NCI-H446 (cell line): ENCODE measurements at places on chromosomes 13 and 19.

GRCh38 chr13:57935965-57936364 lies 304.4 kb downstream of the PCDH17 start:
- DNase-seq: no peak

DNA sequence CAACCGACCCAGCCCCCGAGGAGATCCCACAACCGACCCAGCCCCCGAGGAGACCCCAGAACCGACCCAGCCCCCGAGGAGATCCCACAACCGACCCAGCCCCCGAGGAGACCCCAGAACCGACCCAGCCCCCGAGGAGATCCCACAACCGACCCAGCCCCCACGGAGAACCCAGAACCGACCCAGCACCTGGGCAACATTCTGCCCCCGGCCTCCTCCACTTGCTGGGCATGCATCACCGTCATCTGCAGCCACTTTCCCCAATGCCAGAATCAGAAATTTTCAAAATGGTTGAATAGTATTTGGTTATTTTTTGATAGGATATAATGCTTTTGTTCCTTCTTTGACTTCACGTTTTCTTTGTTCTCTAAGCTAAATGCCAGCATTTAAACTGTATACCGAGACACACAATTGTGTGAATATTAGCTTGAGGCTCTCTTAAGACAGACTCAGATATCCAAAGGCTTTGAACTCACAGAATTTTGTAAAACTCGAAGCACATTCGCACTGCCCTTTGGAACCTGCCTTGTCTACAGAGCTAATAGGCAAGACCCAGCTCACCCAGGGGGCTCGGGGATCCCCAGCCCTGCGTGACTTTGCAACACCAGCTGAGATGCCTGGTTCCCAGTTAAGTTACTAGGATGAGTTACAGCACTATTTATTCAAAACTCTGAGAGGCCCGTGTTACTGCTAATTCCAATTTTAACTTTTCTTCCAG lies 15.5 kb upstream of the RASA3 start:
- DNase-seq: no peak

- no peak for DNase-seq
Observed at GRCh38 chr13:21232196-21232595, 55.7 kb downstream of the MRPL57 start.

GRCh38 chr13:65808061-65808460 lies 1422.1 kb downstream of the PCDH9 start:
- no peak for DNase-seq

DNA sequence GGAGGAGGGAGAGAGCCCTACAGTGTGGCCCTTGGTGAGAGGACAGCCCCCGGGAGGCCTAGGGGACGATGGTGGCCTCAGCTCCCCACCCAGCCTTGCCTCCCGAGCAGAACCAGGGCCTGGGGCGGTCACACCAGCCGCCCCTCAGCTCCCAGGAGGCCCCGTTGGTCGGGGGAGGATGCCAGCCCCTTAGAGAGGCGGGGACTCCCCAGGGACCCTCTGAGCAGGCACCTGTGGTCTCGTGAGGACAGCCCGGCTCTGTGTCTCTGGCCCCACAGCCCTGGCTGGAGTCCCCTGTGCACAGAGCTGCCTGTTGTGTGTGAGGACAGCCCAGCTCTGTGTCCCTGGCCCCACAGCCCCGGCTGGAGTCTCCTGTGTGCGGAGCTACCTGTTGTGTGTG lies 158.8 kb downstream of the KDM4B start:
- DNase-seq: no peak

DNA sequence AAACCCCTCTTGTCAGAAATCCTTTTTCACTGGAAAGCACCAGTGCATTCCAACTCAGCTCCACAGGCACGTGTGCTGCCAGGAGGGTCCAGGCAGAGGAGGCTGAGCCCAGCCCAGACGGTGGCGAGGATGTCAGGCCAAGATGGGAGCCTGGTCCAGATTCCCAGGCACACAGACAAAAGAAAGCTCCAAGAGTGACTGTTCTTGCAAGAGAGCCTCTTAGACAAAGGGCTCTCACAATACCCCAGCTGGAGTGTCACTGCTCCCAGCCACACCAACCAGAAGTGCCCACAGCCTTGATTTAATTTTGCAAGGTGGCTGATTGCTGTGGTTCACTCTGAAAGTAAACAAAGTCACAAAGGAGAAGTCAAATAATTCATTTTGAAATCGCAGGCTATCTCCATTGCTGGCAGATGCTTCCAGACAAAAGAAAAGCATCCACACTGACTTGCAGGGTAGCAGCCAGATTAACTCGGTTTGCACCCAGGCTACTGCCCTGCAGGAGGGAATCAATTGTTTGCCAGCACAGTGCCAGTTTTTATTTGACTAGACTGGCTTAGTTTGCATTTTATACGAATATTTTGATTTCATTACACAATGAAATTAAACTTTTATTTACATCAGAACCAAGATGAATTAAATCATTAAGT lies 95.1 kb downstream of the RAB20 start:
- no peak for DNase-seq

GRCh38 chr19:17721821-17722220 lies 2.5 kb downstream of the MAP1S start:
- no peak for DNase-seq

DNA sequence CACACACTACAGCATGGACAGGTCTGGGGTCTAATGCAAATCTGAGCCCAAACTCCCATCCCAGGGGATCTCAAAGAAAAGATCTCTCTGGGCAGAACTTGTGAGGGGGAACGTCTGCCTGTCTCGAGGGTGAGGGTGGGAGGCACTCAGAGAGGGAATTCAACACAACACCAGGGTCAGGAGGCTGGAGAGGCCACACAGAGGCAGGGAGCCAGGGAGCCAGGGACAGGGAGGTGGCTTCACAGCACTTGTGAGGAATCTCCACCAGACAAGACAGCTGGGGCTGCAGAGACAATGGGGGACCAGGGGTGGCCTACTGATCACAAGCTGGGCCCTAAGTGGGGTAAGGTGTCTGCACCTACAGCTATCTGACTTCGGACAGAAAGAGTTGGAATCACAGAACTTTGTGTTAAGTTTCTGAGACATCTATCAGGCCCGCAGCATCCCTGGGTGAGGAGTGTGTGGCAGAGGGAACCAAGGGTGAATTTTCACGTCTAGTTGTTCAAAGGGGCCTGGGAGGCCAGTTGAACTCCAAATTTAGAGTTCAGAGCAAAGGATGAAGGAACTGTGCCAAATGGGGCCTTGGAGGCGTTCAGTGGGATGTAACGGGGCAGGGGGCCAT lies 12.7 kb upstream of the AKAP8L start:
- no peak for DNase-seq

DNA sequence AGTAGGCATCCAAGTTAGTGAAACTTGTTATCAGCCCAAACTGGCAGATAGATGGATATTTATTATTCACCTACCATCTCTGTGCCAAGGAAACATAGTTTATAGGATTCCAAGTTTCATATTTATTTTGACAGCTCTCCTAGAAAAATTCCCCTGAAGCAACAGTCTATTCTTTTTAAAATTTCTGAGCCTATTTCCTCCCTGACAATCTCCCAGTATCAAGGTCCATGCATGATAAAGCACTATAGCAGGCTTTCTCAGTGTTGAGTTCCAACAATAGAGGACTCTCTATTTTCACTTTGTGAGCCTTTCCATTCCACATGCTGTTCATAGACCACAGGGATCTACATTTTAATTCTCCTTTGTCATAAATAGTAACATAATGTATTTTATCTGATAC lies 312.6 kb downstream of the SLITRK6 start:
- no peak for DNase-seq
